Epithelial cell of alveolus of lung (primary cell): ENCODE measurements at places on chromosomes 6 and 20. TPM values are rescaled to one million over a fixed set of nuclear protein-coding genes. Genes with fewer than 3 reads are reported as not detected.

Gene VPS52
- total RNA-seq, result 26.1 and 26.4 TPM in 2 replicates

Gene PSORS1C2
- not detected in 2 replicates for total RNA-seq

Gene PNLDC1
- 0.16 TPM in 1 of 2 replicates, not detected in the other for total RNA-seq

Gene NKX2-4
- total RNA-seq, result not detected in 2 replicates

Gene TREM2
- not detected in 2 replicates for total RNA-seq

Gene AKAP7
- total RNA-seq, result 3.0 and 5.7 TPM in 2 replicates

Gene ABRACL
- total RNA-seq, result 22.8 and 65.9 TPM in 2 replicates

Gene MTRF1L
- 14.9 and 16.9 TPM in 2 replicates for total RNA-seq

Gene TSPO2
- total RNA-seq, result not detected in 2 replicates
